SK-N-SH (cell line): ENCODE measurements at places on chromosomes 11 and 22.

- no peaks in the 10 kb centered on the region for H3K27me3 ChIP-seq
- H3K4me1 ChIP-seq: no peaks in the 10 kb centered on the region; the same call in 1 of the 2 replicates
- no peaks in the 10 kb centered on the region for H3K36me3 ChIP-seq
- DNase-seq: peak; percentile 94
- no peak overlapping the region for H3K27ac ChIP-seq
Observed at GRCh38 chr22:45645526-45646414, 25.9 kb upstream of the ATXN10 start.

- H3K27me3 ChIP-seq: no peaks in the 10 kb centered on the region
- no peak for DNase-seq
- H3K4me1 ChIP-seq: no peaks in the 10 kb centered on the region; the same call in 1 of the 2 replicates
- peaks cover 8% of the 10 kb centered on the region for H3K36me3 ChIP-seq
- peak overlapping the region; percentile 84; the same call in 1 of the 2 replicates for H3K27ac ChIP-seq
- H3K4me3 ChIP-seq: peak overlapping the region; percentile 68
Observed at GRCh38 chr22:41446057-41446501, 522 bp downstream of the TOB2 start.

- H3K36me3 ChIP-seq: no peaks in the 10 kb centered on the region
- no peaks in the 10 kb centered on the region for H3K27me3 ChIP-seq
- no peak for DNase-seq
- H3K4me3 ChIP-seq: no peak overlapping the region
Observed at GRCh38 chr11:47992959-47993820, 12.8 kb downstream of the PTPRJ start.

GRCh38 chr11:35968386-35969088 is 24.7 kb downstream of the LDLRAD3 start:
- no peaks in the 10 kb centered on the region for H3K4me1 ChIP-seq
- H3K36me3 ChIP-seq: no peaks in the 10 kb centered on the region
- H3K27me3 ChIP-seq: no peaks in the 10 kb centered on the region

DNA sequence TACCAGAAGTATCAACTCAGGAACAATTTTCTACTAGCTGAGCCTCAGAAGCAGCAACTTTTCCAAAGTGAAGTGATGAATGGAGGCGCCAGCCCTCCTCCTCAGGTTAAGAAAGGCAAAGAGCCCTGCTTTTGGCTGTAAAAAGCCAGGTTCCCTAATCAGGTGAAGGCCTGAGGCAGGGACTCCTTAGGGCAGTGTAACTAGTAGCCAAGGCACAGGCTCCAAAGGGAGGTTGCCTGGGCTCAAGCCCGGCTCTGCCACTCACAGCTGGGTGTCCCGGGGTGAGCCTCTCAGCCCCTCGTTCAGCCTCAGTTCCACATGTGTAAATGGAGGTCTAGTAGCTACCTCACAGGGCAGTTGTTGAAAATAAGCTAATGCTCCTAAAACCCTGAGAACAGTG is 19.5 kb downstream of the TSKU start:
- H3K27me3 ChIP-seq: no peaks in the 10 kb centered on the region
- H3K27ac ChIP-seq: no peak overlapping the region
- H3K36me3 ChIP-seq: no peaks in the 10 kb centered on the region; the same call in 1 of the 2 replicates
- no peak overlapping the region for H3K4me3 ChIP-seq
- no peak for DNase-seq

DNA sequence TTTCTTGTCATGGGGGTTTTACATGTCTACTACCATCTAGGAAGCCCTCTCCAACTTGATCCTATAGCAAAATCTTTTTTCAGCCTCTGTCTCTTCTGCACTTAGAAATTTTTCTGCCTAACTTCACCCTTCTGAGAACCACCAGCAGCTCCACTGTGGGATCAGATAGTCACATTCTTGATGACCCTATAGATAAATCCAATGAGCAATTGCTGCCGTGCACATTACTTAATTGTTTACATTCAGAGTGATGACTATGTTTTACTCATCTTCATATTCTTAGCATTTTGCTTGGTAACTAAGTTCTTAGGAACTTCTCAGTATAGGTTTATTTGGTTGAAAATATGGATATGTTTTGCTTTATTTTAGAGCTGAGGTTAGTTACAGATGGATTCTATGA is 12.4 kb upstream of the ETS1 start:
- no peak overlapping the region for H3K27ac ChIP-seq
- peaks cover 3% of the 10 kb centered on the region for H3K36me3 ChIP-seq
- no peaks in the 10 kb centered on the region for H3K27me3 ChIP-seq
- H3K4me3 ChIP-seq: no peak overlapping the region

DNA sequence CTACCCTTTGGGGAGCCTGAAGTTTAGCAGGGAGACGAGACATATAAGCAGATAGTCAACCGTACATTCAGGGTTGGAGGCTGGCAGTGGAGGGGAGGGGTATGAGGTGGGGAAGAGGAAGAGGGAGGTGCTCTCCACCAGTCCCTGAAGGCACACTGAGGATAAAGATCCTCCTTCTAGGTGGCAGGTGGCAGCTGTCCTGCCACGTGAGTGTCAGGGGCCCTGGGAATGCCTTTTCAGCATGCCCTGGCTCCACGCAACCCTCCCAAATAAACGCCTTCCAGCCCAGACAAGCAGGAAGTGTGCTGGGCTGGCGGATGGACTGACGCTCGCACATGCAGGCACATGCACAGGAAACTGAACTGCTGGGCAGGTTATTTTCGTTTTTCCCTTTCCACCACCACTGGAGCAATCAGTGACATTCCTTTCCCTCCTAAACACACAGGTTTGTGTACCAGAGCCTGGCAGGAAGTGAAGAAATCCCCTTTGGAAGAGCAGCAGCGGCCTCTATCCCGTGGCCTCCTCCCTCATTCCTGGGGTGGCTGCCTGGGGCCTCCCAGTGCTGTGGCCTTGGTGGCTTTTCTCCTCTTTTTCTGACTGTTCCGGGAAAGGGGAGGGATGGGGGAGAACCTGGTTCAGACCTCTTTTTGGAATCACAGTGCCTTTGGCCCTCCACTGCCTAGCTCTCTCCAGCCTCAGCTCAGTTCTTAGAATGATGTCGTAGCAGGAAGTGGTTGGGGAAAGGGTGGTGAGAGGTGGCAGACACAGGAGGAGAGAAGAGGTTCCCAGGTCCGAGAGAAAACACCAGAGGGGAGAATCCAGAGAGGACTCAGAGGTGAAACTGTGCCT is 157.0 kb upstream of the TIMP3 start:
- no peak for DNase-seq
- no peak overlapping the region for H3K27ac ChIP-seq
- H3K4me1 ChIP-seq: peaks cover 2% of the 10 kb centered on the region; the same call in 1 of the 2 replicates
- H3K4me3 ChIP-seq: no peak overlapping the region

GRCh38 chr11:46427364-46427763 is 35.8 kb upstream of the CHRM4 start:
- H3K4me1 ChIP-seq: peaks cover 5% of the 10 kb centered on the region; the same call in 1 of the 2 replicates
- no peak overlapping the region for H3K27ac ChIP-seq
- no peak for DNase-seq
- H3K36me3 ChIP-seq: peaks cover 24% of the 10 kb centered on the region
- H3K4me3 ChIP-seq: no peak overlapping the region

DNA sequence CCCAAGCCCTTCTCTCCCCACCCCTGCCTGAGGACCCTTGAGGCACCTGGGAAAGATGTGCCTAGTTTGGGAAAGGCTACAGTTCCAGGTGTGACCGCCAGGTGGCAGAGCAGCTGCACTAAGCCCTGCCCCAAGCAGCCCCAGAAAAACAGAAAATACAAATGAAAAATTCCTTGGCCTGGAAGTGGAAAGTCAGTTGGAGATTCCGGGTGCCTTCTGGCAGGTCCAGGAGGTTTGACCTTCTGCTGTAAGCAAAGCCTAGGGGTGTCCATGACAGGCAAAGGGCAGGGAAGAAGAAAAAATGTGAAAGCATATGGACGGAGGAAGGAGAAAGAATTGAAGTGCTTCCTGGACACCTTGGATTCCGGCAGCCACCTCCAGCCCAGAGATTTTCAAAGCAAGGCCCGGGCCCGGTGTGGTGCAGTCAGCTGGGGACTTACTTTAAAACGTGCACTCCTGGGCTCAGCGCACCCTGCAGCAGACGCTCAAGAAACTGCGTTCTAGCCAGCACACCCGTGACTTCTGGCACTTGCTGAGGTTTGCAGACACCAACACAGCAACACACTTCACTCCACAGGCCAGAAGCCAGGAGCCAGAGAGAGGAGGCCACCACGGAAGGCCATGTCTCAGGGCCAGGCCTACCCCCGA is 37.3 kb upstream of the SLC22A12 start:
- DNase-seq: peak; percentile 83
- no peaks in the 10 kb centered on the region for H3K36me3 ChIP-seq
- H3K4me1 ChIP-seq: no peaks in the 10 kb centered on the region
- no peaks in the 10 kb centered on the region; the same call in 1 of the 2 replicates for H3K27me3 ChIP-seq
- H3K27ac ChIP-seq: no peak overlapping the region

DNA sequence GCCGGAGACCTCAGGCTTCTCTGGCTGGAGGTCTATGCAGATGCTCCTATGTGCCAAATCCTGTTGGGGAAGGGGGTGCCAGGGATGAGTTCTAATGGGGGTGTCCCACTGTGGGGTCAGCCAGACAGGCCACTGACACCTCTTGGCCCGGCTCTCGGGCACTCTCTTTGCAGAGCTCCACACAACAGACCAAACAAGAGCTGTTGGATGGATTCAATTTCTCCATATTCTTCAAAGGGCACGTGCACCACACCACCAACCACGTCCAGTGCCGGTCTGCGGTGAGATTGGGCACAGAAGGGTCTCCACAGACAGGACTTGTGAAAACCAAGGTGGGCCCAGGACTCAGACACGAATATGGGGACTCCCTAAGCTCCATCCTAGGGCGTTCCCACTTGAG is 2.2 kb upstream of the RGL4 start:
- no peak overlapping the region for H3K4me3 ChIP-seq
- DNase-seq: no peak
- no peaks in the 10 kb centered on the region for H3K4me1 ChIP-seq
- peaks cover 16% of the 10 kb centered on the region; the same call in 1 of the 2 replicates for H3K36me3 ChIP-seq
- H3K27ac ChIP-seq: no peak overlapping the region
- H3K27me3 ChIP-seq: no peaks in the 10 kb centered on the region

GRCh38 chr22:33209930-33210784 is 152.0 kb upstream of the SYN3 start:
- H3K4me1 ChIP-seq: no peaks in the 10 kb centered on the region
- no peak overlapping the region for H3K27ac ChIP-seq
- no peaks in the 10 kb centered on the region for H3K36me3 ChIP-seq
- H3K27me3 ChIP-seq: no peaks in the 10 kb centered on the region

GRCh38 chr11:20388096-20389055 is 860 bp downstream of the PRMT3 start:
- H3K27me3 ChIP-seq: no peaks in the 10 kb centered on the region
- peak overlapping the region; percentile 94 for H3K27ac ChIP-seq
- peaks cover 16% of the 10 kb centered on the region for H3K36me3 ChIP-seq
- H3K4me1 ChIP-seq: peaks cover 5% of the 10 kb centered on the region
- DNase-seq: no peak

- peak; percentile 86 for DNase-seq
- H3K4me3 ChIP-seq: peak overlapping the region; percentile 61
- no peaks in the 10 kb centered on the region for H3K36me3 ChIP-seq
- H3K27ac ChIP-seq: peak overlapping the region; percentile 28; the same call in 1 of the 2 replicates
- H3K4me1 ChIP-seq: peaks cover 22% of the 10 kb centered on the region
- no peaks in the 10 kb centered on the region for H3K27me3 ChIP-seq
Observed at GRCh38 chr11:134124660-134125451, 56.0 kb downstream of the JAM3 start.

DNA sequence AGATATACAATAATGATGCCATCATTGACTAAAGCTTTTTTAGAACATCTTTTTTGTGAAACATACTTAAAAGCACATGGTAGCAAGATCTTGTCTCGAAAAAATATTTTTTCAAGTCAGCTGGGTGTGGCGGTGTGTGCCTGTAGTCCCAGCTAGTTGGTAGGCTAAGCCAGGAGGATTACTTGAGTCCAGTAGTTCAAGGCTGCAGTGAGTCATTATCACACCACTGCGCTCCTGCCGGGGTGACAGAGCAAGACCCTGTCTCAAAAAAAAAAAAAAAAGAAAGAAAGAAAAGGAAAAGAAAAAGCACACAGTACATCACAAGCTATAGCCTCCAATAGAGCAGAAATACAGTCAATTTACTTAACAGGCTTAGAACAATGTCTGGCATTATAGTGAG is 37.0 kb downstream of the ENTHD1 start:
- no peaks in the 10 kb centered on the region for H3K36me3 ChIP-seq
- H3K27me3 ChIP-seq: no peaks in the 10 kb centered on the region; the same call in 1 of the 2 replicates
- no peak overlapping the region for H3K4me3 ChIP-seq
- DNase-seq: no peak

GRCh38 chr11:15117751-15118150 is 3.0 kb downstream of the INSC start:
- peaks cover 7% of the 10 kb centered on the region; the same call in 1 of the 2 replicates for H3K4me1 ChIP-seq
- no peak overlapping the region for H3K4me3 ChIP-seq
- H3K27me3 ChIP-seq: no peaks in the 10 kb centered on the region; the same call in 1 of the 2 replicates
- no peaks in the 10 kb centered on the region for H3K36me3 ChIP-seq
- no peak overlapping the region for H3K27ac ChIP-seq

- H3K4me3 ChIP-seq: no peak overlapping the region
- no peaks in the 10 kb centered on the region for H3K36me3 ChIP-seq
- no peaks in the 10 kb centered on the region; the same call in 1 of the 2 replicates for H3K4me1 ChIP-seq
- H3K27me3 ChIP-seq: no peaks in the 10 kb centered on the region
- no peak for DNase-seq
Observed at GRCh38 chr11:120659076-120659475, 147.5 kb downstream of the GRIK4 start.

GRCh38 chr11:31337806-31338205 is 31.7 kb downstream of the DCDC1 start:
- no peak for DNase-seq
- no peaks in the 10 kb centered on the region for H3K27me3 ChIP-seq
- H3K4me3 ChIP-seq: no peak overlapping the region
- no peaks in the 10 kb centered on the region for H3K4me1 ChIP-seq

DNA sequence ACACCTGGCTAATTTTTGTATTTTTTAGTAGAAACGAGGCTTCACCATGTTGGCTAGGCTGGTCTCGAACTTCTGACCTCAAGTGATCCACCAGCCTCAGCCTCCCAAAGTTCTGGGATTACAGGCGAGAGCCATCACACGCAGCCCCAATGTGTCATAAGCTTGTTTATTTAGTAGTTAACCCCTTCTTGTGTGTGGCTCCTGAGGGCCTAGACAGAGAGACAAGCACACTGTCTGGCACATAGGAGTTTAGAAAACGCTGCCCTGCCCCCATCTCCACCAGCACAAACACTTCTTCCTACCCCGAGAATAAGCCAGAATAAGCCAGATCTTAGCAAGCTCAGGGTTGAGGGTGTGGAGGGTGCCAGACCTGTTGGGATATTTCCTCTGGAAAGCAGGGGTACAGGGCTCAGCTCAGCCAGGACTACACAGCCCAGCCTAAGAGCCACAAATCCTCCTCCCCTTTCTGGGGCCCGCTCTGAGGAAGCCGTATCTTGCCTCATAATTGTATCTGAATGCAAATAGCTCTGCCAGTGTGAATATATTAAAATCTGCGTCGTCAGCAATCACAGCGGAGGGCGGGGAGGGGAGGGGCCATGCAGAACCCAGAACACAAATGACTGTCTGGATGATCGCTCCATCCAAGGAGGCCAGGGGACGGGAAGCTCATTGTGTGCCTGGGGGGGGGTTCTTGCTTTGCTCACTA is 247.3 kb downstream of the MN1 start:
- no peak overlapping the region for H3K27ac ChIP-seq
- no peaks in the 10 kb centered on the region for H3K36me3 ChIP-seq
- no peak for DNase-seq
- H3K4me1 ChIP-seq: no peaks in the 10 kb centered on the region
- no peak overlapping the region for H3K4me3 ChIP-seq
